ENCODE measurements at places on chromosomes 5 and 9. TPM values are rescaled to one million over a fixed set of nuclear protein-coding genes. Genes with fewer than 3 reads are reported as not detected.

DNA sequence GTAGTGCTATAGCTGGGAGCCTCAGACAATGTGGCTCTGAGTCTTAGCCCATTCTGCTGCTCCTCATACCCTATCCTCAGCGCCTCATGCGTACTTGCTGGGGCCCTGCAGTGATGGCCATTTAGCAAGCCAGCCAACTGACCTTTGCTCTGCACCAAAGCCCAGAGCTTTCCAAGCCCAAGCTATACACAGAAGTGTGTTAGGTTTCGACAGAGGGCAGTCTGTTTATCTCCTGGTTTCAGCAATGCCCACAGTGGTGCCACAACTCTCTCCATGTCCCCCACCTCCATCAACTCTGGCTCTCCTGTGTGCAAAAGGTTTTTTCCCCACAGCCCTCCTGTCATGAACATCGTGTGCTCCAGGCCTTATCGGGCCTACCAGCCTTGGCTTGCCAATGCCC lies 16.9 kb downstream of the GNG10 start:
- no peak for DNase-seq

The ELOVL7 gene
- 5.1 TPM for total RNA-seq

GRCh38 chr9:105024529-105024928 lies 96.6 kb upstream of the ABCA1 start:
- DNase-seq, result no peak

DNA sequence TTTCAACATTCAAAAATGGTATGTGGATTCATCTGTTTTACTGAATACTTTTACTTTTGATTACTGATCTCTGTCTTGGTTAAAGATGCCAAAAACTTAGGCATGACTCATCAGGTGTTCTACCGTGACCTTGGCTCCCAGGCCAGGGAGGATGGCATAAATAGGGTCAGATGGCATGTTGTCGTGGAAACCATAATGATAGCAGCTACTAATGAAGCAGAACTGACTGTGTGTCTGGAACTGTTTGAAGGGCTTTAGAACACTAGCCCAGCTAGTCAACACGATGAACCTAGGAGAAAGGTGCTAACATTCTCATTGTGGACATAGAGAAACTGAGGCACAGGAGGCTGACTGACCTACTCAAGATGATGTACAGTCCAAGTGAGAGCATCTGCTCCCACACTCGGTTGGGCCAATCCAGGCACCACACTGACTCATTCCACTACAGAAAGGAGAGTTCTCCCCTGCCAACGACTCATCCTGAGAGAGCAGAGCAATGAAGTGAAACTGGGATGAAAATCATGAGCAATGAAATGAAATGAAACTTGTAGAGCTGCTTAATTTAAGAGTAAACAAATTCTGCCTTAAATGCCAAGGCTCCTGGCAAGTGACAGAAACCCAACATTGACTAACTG lies 116.0 kb downstream of the TENT4A start:
- DNase-seq, result no peak

- no peak for DNase-seq
Measured at GRCh38 chr9:106172265-106172664, 477.9 kb downstream of the TMEM38B start.

DNA sequence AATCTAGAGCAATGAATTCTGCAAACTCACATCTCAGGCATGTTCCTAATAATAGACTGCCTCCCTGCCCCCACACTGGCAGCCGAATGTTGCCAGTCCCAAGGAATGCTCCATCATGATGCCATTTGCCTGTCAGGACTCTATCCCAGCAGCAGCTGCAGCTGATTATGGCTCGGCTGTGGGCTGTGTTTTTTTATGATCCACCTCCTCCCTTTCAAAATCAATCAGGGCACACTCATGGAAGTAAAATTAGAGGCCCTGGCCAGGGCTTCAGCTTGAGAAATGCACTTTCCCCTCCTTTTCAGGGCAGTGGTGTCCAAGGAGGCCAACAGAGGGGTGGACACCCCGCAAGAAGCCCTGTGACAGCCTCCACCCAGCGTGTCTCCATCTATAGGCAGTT lies 176.7 kb upstream of the S1PR3 start:
- no peak for DNase-seq

DNA sequence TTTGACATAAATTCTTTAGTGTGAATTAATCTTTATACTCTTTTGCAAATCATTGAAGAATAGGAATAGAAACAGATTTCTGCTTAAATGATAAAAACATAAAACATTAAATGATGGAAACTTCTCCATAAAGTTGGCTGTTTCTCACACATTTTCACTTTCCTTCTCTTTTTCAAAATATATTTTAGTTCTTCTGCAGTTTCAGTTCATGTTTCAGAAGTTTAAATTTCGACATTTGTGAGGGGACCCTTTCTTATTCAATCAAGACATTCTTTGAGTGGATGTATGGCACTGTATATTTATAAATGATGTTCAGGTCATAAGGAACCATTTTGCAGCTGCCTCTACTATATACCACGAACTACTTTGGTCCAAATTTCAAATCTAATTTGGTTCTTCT lies 34.6 kb downstream of the TNFAIP8 start:
- DNase-seq, result no peak

DNA sequence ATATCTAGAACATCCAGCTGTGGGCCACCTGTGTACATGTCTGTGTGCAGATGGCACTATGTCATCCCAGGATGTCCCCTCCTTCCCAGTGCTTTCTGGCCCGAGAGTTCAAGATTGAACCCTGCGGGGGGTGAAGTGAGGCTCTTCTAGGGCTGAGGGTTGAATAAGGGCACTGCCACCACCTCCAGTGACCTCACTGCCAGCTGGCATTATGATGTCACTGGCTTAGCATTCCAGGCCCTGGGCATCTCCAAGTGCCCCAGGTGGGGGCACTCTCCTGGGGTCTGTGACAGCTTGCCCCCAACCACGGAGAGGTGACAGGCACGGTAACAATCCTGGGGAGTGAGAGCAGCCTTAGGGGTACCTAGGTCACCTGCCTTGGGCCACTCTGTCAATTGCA lies 27.1 kb downstream of the CXXC5 start:
- no peak for DNase-seq

GRCh38 chr5:98157368-98157767 lies 616.1 kb upstream of the RGMB start:
- no peak for DNase-seq

DNA sequence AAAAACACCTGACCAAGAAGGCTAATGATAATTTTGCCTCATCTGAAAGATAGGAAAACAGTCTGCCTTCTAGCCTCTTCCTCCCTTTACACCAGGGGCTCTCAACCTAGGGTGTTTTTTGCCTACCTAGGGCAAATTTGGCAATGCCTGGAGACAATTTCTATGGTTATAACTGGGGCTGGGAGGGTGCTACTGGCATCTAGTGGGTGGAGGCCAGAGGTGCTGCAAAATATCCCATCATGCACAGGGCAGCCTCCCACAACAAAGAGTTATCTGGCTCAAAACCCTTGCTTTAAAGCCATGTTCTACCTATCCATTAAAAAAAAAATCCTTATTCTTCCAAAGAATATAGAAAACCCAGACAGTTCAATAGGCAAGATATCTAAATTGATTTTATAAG lies 45.0 kb upstream of the NR3C1 start:
- DNase-seq, result no peak

The TLX3 gene
- not detected for total RNA-seq

- DNase-seq, result no peak
Measured at GRCh38 chr5:10441992-10442435, 335 bp downstream of the ROPN1L start.

The OLFM1 gene
- total RNA-seq, result 53.4 TPM

DNA sequence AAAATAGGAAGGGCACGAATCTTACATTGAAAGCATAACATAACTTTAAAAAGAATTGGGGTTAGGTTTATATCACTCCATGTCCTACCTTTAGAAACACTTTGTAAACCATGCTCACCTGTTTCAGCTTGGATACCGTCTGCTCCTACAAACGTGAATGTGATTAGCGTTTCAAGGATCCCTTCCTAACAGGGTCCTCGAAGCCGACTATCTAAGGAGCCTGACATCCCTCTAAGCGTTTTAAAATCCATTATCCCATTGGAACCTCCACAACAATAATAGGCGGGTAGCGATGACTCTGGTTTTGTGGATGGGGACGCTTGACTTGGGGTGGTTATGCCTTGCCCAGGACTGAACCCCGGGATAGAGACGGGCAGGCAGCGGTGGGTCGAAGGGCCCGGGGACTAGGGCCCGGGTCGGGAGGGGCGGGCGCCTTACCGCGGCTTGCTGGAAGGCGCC lies 937 bp downstream of the SVEP1 start:
- DNase-seq, result peak; percentile 57

GRCh38 chr9:101582553-101582952 lies 12.2 kb downstream of the PPP3R2 start:
- no peak for DNase-seq

The CD274 gene
- not detected for total RNA-seq

DNA sequence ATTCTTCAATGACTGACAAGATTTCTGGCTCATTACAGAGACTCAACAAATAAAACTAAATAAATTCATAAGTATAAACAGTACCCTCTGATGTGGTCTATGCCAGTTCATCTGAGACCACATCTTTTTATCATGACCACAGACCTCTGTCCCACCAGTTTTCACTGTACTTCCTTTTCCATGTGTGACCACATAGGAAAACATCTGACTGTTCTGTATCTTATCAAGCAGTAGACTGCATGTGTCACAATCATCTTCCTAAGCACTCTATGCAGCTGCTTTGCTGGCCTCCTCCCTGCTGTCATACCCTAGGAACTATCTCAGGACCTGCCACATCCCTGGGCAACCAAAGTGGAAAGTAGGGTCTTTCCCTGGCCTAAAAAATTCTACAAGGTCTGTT lies 205.0 kb upstream of the ZNF462 start:
- no peak for DNase-seq

DNA sequence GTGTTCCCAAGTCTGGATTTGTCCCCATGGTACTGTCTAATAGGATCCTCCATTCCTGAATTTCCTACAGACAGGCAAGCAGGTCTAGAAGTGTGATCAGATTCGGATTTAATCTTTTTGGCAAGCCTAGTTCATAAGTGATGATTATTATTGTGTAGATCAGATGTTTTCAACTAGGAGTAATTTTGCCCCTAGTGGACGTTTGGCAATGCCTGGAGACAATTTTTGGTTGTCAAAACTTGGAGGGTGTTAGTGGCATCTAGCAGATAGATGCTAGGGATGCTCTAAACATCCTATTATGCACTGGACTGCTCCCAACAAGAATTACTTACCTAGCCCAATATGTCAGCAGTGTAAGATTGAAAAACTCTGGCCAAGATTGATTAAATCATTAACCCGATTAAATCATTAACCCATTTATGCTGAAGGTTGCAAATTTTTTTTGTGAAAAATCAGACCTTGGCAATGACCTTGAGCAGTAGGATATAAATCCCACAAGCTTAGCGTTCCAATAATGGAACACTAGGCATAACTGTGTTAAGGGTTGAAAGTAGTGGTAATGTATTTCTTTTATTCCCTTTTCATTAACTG lies 28.2 kb downstream of the TCERG1 start:
- DNase-seq, result no peak

DNA sequence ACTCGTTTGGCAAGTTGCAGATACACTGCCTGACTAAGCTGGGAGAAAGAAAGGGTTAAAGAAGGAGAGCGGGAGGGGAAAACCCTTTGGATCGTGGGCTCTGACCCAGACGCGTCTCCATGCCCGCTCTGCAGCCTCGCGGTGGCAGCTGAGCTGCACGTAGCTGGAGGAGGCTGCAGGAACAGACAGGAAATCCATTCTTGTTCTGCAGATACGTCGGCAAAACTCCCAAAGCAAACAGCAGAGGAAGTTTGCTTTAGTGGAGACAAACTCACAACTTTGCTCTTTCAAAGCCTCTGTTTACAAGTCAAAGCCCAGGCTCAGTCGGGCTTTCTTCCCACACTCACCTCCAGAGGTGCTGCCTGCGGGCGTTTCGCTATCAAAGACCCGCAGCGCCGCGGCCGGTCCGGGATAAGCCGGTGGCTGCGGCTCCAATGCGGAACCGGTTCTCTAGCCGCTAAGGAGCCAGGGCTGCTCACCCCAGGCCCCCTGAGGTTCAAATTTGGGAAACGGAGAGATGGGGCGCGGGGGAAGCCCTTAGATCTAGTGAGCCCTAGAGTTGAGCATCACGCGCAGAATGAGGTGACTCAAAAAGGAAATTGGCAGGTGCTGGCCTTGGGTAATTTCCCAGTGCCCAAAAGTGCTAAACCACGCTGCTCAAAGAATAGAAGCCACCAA lies 60.7 kb downstream of the MAT2B start:
- DNase-seq, result peak; percentile 78

DNA sequence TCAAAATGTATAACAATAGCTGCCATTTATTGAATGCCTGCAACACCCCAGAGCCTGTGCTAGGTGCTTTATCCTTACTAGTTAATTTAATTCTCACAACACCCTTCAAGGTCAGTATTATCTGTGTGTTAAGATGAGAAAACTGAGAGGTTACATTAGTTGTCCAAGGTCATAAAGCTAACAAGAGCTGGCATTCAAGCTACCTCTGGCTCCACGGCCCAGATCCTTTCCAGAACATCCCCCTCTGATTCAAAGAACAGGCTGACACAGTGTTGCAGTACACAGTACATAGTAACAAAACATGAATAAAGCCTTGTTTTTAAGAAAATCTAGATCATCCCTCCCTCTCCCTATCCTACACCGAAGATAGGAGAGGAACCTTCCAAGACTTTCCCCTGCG lies 9.4 kb upstream of the FRMPD1 start:
- DNase-seq, result no peak

GRCh38 chr9:123637606-123637944 lies 281.6 kb downstream of the CRB2 start:
- DNase-seq, result no peak

GRCh38 chr9:928363-929042 lies 48.0 kb upstream of the DMRT3 start:
- peak; percentile 54 for DNase-seq

- no peak for DNase-seq
Measured at GRCh38 chr5:125311743-125312142, 565.3 kb upstream of the ZNF608 start.

The SLC36A3 gene
- total RNA-seq, result not detected

DNA sequence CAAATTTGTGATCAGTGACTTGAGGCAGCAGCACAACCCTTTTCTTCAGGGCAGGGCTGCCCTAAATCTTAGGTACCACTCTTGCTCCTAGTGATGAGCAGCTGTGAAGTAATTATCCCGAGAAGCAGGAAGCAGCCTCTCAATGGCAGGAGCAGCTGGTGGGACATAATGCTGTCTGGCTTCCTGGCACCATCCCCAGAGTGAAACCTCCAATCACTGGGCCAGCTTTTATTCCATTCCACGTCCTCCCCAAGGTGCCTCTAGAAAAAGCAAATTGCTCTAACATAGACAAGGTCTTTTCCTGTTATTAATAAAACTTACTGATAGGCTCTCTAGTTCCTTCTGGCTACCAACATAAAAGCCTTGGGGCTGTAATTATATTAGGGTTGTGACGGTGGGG lies 154.0 kb downstream of the FRMD3 start:
- no peak for DNase-seq
